ENCODE measurements at places on chromosomes 3 and 15.

- no peak for DNase-seq
Measured at GRCh38 chr3:21954709-21955108, 203.7 kb upstream of the ZNF385D start.

GRCh38 chr3:194138732-194139070, 2.8 kb downstream of the HES1 start:
- no peak for DNase-seq

DNA sequence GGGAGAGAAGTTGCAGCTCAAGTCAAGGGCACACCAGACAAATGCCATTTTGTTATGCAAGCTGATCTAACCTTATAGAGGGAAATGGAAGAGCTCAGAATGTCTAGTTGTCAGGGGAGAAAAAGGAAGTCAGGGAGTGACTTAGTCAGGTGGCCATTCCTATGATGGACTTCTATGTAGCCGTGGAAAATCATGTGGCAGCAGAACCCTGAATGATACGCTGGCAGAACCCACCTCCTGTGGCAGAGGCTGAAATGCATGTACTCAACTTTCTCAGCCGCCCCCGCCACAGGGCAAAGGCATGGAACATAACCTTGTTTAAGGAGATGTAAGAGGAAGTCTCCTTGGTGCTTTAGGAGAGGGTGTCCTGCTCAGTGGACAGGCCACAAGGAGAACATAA, 37.7 kb upstream of the PARL start:
- DNase-seq: no peak

DNA sequence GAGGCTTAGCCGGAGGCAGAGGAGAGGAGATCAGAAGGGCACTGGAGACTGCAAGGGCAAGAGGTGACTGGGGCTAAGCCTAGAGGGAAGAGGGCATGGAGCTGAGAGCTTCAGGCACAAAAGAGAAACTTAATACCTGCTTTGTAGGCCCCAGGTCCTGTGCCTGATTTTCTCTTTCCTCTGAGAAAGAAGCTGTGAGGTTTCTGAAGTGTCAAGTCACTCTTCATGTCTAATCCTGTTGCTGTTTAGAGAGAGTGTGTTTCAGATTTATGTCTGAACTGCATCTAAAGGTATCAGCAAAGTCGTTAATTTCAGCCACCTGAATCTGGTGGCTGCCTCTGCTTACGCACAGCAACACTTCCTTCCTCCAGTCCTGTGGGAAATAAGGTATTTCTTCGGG, 106.9 kb upstream of the RNU6-1 start:
- DNase-seq: no peak

DNA sequence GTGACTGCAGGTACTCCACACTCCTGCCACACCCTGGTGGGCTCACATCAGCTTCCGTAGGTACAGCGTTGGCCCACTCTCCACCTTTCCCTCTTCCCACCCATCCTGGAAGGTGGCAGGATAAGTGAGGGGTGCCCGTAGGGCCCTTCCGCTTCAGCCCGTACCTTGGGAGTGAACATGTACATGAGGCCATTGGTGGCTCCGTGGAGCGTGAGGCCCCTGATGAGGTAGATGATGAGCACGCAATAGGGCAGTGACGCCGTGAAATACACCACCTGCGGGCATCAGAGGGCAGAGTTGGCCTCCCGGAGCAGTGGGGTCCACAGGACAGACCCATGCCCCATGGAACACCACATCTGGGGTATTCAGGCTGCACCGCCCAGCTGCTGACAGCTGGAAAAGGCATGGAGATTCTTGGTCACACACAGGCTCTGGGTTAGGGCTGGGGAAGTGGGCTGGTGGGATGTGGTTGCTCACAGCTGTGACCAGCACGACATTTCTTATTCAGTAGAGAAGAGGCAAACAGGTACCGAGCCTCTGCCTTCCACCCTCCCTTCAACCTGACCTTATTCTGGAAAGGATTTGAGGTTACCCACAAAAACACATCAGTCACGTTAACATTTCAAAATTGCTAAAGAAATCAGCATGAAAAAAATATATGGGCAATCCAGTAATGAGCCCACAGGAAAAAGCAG, 23.8 kb downstream of the SLC6A20 start:
- DNase-seq: no peak

GRCh38 chr3:117355566-117355965, 646.0 kb downstream of the TUSC7 start:
- DNase-seq: no peak

- DNase-seq: no peak
Measured at GRCh38 chr3:77040216-77040615, 317 bp downstream of the ROBO2 start.

DNA sequence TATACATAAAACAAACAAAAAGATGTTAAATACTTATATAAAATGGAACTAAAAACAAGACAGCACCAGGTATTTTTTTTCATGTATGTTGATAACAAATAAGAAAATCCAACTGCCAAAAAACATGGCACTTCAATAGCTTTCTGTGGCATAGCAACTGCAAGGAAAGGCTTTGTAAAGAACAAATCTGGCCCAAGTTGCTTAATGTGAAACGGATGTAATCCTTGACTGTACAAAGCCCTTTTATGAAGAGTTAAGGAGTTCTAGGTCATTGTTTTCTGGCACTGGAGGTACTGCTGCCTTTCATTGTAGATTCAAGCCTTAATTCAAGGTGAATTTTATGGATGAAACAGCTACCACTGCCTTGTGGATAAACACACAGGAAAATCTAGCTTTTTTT, 68.8 kb upstream of the SLC12A8 start:
- DNase-seq: no peak

- DNase-seq: no peak
Measured at GRCh38 chr3:126577261-126577660, 18.5 kb upstream of the C3orf22 start.

GRCh38 chr3:60323651-60324050, 927.6 kb downstream of the FHIT start:
- no peak for DNase-seq

GRCh38 chr3:117235304-117235703, 525.7 kb downstream of the TUSC7 start:
- no peak for DNase-seq

- DNase-seq: no peak
Measured at GRCh38 chr3:23740517-23740965, 65.2 kb upstream of the UBE2E1 start.

GRCh38 chr3:173225351-173225750, 84.3 kb upstream of the SPATA16 start:
- DNase-seq: no peak

DNA sequence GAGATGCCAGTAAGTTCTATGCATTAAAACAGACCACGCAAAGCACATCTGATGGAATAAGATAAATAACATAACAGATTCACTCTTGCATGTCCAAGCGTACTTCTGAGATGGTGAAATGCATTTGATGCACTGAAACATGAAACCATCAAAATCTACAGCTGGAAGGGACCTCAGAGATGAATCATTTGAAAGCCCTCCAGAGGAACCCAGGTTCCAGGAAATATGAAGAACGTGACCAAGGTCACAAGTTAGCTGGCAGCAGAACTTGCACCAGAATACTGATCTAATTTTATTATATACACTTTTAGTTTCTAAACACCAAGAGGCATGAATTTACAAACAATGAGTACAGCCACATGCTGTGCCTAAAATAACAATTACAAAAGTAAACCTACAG, 957.1 kb downstream of the FHIT start:
- DNase-seq: no peak

GRCh38 chr3:24573576-24573975, 78.9 kb upstream of the THRB start:
- no peak for DNase-seq

DNA sequence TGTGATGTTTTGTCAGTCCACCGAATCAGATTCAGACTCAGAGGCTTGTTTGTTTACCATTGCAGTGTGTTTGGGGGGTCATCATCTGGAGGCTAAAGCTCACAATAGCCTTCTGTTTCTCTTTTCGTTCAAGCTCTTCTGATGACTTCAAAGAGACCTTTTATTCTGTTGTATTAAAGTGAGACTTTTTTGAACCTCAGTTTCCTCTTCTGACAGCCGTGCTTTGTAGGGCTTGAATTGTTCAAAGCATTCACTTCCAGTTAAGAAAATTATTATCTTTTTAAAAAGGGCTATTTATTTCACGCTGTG, 1.3 kb downstream of the PXK start:
- DNase-seq: no peak

- DNase-seq: no peak
Measured at GRCh38 chr3:89227218-89227617, 119.8 kb downstream of the EPHA3 start.

DNA sequence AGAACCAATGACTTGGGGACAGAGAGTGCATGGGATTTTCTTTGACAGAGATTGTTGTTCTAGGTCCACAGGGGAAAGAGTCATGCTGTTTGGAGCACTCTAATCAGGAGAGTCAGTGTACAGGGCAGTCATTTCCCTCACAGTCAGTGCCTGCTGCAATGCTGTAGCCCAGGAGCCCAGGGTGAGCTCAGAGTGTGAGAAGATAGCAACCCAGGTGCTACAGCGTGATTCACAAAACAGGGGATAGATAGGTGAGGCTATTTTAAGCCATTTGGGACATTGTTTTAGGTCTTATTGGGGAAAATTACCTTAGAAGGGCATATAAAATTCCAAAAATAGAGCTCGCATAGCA, 37.3 kb downstream of the LNP1 start:
- DNase-seq: no peak

DNA sequence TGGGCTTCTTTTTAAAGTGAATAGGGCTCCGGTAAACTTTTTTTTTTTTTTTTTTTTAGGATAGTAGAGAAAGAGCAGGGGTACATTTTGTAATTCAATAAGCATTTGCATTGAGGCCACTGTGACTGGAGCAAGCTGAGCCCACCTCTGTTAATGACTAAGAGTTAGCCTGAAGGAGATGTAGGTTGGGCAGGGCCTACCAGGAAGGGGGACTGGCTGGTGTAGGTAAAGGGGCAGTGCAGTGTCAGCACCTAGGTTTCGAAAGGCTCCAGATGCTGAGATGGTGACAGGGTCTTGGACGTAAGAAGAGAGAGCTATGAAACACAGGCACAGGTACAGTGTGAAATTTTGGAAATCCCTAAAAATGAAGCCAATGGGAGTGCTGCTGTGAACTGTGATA, 30.7 kb downstream of the LPP start:
- no peak for DNase-seq

DNA sequence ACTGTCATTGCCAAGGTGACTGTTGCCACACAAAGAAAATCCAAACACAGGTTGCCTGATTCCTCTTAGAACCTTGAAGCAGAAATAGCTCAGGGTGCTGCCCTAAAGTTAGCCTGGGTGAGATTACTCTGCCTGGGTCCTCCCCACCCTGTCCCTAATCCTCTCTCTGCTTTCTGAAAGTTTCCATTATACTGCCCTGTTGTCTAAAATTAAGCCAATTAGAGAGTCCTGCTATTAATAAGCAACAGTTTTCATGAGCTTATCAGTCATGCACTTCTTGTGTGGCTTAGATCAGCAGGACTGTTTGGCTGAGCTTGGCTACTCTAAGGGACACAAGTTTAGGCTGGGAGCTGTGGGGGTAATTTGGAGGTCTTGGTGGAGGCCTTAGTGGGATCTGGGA, 334.7 kb upstream of the LRRFIP2 start:
- DNase-seq: no peak

GRCh38 chr3:52265387-52265786, 13.1 kb downstream of the WDR82 start:
- DNase-seq: no peak

DNA sequence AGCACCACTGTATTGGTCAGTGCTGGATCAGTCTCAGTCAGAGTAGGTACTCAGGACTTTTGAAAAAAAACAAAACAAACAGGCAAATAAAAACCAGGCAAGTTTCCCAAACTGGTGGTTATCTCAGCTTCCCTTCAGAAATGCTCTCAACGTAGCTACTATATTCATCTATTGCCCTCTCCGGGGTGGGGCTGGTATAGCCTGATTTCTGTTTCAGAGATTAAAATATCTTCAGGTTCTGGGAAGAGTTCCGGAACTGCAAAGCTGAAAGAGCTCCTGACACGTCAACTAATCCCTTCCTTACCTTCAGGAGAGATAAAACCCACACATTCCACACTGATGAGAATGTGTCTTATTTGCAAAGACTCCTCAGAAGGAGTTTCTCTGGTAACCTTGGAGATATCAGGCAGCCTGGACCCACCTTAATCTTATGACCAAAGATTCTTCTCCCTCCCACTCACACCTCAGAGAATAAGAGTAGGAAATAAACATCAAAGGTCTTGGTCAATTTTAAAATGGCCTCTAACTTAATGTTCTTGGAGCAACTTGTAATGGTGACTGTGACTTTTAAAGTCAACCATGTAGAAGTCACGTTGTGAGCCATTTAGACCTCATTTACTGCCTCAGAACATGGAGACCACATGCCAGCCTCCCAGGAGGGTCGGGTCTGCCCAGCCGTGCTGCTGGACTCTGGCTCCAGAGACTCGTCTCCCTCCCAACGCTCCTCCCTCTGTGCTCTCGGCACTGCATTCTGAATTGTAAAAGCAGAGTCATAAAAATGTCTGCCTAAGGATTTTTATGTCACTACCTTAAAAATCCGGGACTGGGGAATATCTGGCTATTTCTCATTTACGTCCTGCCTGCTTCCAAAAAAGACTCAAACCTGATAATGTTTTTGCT, 53.8 kb downstream of the CDCP1 start:
- DNase-seq: no peak

DNA sequence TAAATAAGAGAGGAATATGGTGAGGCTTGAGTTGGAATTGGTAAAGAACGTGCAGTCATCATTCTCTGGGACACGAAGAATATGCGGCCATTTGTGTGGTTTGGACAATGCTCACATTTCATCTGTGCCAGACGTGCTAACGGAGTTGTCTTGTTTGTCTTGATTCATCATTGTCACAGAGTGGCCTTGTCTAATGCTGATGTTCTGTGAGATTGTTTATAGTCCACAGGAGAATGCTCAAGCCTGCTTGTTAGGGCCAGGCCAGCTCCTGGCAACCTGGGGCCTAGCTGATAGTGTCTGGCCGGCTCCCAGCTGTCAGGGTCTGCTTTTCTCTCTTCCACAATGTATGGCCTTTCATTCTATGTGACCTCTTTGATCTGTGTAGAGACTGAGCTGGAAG, 384.7 kb downstream of the EDEM1 start:
- DNase-seq: no peak

- DNase-seq: no peak
Measured at GRCh38 chr15:60757831-60758570, 279.1 kb upstream of the ICE2 start.

GRCh38 chr3:170721563-170721962, 135.7 kb upstream of the SLC7A14 start:
- no peak for DNase-seq

DNA sequence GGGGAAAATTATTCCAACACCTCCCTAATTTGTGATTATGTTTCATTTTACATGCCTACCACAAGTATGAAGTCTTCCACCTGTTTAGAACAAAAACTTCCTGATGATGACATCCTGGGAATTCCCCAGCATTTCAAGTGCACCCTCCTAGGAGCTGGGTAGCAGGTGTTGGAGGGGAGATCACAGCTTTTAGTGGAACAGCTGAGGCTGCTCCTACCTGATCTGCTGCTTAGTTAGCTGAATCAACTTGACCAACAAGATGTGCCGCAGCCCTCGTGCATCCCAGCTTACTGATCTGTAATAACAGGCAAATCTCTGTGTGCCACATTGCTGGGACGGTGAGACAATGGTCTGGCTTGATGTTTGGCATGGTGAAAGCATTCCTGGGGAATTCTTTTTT, 29.7 kb downstream of the TRAK1 start:
- DNase-seq: no peak

- no peak for DNase-seq
Measured at GRCh38 chr3:65006300-65006739, 318.5 kb upstream of the ADAMTS9 start.

- DNase-seq: no peak
Measured at GRCh38 chr15:66251790-66252684, 1.5 kb downstream of the MEGF11 start.
